ENCODE measurements at places on chromosomes 11 and 22. TPM values are rescaled to one million over a fixed set of nuclear protein-coding genes. Genes with fewer than 3 reads are reported as not detected.

CDC42EP2 gene
- 28.3 TPM for total RNA-seq

KLHDC7B gene
- 0.16 TPM for total RNA-seq

PNPLA5 gene
- total RNA-seq = not detected

GATD1 gene
- 84.9 TPM for total RNA-seq

FAM180B gene
- total RNA-seq = not detected

WBP2NL gene
- total RNA-seq = 1.9 TPM
